ENCODE measurements at places on chromosomes 7 and 10.

DNA sequence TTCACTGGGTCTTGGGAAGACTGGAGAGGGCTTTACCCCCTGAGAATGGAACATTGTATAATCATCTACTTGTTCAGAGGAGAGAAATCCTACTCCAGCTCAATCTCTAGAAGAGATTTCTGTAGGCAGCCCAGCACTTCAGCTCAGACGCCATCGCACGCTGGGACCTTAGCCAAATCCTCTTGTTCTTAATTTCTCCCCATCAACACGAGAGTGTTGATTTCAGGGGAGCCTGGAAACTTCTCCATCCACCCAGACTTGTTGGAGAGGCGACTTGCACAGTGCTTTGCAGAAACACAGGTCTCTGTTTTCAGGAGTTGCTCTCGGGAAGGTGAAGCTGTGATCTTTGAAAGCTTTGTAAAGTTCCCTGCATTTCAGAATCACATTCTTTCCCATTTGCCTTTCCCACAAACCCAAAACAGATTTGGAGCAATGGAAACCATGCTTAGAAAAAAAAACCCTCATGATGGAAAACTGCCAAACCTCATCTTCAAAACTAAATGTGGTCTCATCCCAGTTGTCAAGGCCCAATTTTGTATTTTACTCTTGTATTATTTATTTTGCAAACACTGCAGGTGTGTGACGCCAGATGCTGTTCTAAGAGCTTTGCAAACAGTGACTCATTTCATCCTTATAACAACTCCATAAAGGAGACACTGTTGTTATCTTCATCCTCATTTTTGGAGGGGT is 60.9 kb downstream of the CALML3 start:
- DNase-seq = no peak

- no peak for DNase-seq
Measured at GRCh38 chr7:112515989-112516388, 35.2 kb downstream of the LSMEM1 start.

DNA sequence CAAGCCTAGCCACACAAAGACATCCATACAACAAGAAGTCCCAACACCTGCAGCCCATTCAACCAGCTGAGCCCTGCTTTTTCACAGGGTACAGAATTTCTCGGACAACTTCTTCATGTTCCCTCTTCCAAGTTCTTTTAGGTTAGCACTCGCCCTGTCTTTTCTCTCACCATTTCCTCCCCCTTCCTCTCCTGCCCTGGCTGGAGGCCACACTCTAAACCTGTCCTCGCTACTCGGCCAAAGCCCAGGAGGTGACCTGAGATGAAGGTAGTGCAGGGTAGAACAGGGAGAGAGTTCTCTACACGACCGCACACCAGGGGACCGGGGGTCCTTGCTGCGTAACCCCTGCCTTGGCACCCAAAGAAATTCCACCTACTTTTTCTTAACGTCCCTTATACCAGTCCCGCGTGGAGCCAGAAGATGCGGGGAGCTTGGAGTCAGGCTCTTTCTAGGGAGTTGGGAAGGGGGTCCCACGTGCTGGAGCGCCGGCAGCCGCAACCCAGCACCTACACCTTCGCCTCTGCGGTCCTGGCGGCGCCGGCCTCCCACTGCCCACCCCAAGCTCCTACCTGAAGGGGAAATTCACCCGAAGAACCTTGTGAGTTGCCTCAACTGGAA is 16.0 kb upstream of the DLX6 start:
- DNase-seq = no peak

- DNase-seq = peak; percentile 97
Measured at GRCh38 chr10:6144406-6145165, 55.8 kb downstream of the RBM17 start.

- DNase-seq = no peak
Measured at GRCh38 chr10:118907051-118907450, 122.5 kb upstream of the NANOS1 start.

DNA sequence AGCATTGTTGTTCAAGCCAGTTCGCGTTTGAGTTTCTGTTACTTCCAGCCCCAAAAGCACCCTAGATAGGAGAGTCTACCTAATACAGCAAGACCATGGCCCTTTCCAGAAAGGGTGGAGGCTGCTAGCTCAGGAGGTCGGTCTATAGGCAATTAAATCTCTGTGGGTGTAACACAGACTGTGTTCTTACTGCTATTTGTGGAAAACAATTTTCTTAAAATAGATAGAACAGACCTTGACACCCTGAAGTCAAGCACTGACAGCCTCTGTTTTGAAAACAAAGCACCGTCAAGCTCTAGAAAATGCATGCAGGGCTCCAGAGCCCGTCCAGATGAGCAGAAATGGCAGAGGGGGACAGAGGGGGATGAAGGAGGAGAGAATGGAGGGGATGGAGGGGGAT is 156.6 kb downstream of the PRKAG2 start:
- no peak for DNase-seq

GRCh38 chr7:12623885-12624498 is 53.5 kb downstream of the SCIN start:
- DNase-seq = no peak

- DNase-seq = peak; percentile 84
Measured at GRCh38 chr10:62594093-62594520, 210.4 kb upstream of the ADO start.

DNA sequence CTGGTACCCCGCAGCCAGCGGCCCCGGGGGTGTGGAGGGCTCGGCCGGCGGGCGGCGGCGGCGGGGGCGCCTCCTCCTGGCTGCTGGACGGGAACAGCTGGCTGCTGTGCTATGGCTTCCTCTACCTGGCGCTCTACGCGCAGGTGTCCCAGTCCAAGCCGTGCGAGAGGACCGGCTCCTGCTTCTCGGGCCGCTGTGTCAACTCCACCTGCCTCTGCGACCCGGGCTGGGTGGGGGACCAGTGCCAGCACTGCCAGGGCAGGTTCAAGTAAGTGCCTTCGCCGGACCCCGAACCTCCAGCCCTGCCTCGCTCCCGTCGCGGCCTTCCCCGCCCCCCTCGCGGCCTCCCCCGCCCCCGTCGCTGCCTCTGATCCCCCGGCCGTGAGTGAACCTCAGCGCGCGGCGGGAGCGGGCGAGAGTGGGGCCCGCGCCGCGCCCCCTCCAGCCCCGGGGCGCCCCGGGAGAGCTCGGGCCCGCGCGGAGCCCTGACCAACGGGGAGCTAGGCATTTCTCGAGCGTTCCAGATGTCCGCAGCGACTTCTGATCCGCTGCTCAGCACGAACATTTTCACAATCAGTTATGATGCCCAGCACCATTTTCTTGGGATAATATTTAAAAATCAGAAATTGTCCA is 727 bp downstream of the ATRNL1 start:
- no peak for DNase-seq

GRCh38 chr7:22667562-22668239 is 59.3 kb upstream of the IL6 start:
- DNase-seq = no peak

DNA sequence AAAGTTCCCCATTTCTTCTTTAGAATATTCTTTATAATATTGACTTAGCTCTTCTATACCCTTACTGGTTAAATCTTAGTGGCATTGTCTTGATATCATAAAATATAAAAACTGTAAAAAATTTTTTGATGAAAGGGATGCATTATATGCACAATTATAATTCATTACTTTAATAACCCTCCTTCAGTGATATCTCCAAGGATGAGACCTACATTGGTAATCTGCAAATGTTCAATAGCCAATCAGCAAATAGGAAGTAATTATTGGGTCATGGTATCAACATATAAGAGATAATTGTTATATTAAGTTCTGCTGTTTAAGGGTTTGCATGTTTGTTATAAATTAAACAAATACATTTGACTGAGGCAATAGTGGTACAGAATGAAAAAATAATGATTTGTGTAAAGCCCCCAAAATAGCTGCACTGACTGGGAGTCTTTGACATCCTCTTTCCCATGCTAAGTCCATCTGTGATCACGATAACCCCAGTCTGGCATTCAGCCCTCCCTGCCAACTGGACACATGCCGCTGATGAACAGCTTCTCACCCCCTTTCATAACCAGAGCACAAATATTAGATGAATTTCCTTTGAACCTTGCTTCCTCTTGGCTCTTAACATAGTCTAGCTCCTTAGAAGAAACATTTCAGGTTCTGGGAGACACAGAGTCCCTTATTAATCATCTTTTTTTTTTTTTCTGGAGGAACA is 169.5 kb downstream of the CPED1 start:
- DNase-seq = no peak

GRCh38 chr7:102425639-102426267 is 7.6 kb upstream of the ORAI2 start:
- peak; percentile 93 for DNase-seq

- DNase-seq = no peak
Measured at GRCh38 chr10:97454330-97455036, 8.5 kb downstream of the ZDHHC16 start.

- DNase-seq = peak; percentile 76
Measured at GRCh38 chr7:116500078-116500853, 728 bp downstream of the CAV2 start.

GRCh38 chr10:101609481-101609880 is 21.4 kb downstream of the DPCD start:
- peak; percentile 4 for DNase-seq

- no peak for DNase-seq
Measured at GRCh38 chr7:47044625-47045024, 537.3 kb downstream of the TNS3 start.

DNA sequence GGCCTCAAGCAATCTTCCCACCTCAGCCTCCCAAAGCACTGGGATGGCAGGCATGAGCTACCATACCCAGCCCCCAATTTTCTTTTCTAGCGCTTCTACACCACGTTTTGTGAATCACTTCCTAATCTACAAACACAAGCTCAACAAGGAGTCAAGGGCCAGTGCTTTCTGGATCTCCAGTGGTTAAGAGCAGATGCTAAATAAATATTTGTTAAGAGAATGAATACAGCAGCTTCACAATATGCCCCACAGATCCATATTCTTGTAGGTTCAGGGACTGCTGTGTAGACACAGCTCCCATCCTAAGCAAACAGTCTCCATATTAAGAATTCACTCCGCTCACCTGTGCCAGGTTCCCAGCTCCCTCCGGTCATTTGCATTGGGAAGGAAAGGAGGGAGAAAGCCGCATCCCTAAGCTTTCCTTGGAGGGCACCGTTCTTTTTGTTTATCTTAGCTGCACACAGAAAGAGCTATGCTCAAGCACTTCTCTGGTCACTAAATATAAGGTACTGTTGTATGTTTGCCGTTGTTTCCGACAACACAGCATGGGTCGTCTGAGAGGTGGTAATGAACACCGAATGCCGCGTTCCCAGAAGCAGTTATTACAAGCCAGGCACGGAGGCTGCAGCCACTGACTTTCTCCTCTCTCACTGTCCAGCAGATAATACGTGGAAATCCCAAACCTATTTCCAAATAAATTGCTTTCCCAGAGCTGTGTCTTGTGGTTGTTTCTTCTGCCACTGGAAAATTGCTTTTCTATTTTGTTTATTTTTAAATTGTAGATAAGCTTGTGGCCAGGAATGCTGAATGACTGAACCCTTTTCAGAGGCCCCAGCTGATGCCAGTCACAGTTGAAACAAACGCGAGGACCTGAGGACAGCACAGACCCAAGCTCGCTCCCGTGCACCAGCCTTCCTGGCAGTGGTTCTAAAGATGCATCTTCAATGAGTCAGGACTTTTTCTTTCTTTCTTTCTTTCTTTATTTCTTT is 217.1 kb downstream of the PRPF18 start:
- DNase-seq = no peak

DNA sequence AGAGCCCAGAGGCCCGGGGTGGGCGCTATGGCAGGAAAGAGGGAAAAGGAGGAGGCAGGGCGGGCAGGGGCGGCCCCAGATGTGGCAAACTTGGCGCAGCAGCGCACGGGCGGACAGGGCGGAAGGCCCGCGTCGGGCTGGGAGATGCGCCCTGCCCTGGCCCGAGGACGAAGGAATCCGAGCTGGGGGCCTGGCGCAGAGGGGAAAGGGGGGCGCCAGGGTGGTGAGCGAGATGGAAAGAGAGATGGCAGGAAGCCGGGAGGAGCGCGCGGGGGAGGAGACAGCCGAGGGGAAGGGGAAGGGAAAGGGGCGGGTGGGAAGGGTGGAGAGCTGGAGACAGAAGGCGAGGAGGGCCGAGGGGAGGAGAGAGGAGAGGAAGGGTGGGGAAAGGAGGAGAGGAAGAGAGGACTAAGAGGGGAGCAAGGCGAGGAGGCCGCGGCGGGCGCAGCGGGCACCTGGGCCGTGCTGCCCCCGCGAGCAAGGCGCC is at the start of gene MARVELD1:
MARVELD1 (plus strand) TSS at position 392 of the 487 bp plus-strand sequence. CDS start 147 bp downstream, outside the sequence.
- no peak for DNase-seq

DNA sequence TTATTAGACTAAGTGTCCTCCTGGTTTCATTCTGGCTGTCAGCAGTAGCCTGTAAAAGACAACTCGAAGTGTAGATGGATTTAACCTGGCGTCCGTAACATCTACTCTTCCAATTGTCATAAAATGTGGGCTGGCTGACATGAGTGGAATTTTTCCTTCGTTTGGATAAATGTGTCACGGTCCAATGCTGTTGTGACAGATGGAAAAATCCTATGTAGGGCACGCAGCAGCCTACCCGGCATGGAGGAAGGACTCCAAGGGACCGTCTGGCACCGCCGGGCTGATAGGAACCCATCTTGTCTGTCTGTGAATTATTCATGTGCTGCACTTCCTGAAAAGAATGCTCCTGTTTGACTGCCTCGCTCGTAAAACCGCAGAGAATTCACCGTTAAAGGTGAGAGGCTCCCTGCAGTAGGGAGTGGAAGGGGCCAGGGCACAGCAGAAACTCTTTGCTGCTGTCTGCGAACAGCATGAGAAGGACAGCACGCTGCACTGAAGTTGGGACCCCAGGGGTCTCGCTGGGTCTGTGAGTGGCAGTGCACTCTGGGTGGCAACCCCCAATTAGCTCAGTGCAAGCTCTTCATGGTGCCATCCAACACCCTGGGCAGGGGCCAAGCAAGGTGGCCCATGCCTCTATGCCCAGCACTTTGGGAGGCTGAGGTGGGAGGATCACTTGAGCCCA is 1.6 kb upstream of the ORAI2 start:
- no peak for DNase-seq

DNA sequence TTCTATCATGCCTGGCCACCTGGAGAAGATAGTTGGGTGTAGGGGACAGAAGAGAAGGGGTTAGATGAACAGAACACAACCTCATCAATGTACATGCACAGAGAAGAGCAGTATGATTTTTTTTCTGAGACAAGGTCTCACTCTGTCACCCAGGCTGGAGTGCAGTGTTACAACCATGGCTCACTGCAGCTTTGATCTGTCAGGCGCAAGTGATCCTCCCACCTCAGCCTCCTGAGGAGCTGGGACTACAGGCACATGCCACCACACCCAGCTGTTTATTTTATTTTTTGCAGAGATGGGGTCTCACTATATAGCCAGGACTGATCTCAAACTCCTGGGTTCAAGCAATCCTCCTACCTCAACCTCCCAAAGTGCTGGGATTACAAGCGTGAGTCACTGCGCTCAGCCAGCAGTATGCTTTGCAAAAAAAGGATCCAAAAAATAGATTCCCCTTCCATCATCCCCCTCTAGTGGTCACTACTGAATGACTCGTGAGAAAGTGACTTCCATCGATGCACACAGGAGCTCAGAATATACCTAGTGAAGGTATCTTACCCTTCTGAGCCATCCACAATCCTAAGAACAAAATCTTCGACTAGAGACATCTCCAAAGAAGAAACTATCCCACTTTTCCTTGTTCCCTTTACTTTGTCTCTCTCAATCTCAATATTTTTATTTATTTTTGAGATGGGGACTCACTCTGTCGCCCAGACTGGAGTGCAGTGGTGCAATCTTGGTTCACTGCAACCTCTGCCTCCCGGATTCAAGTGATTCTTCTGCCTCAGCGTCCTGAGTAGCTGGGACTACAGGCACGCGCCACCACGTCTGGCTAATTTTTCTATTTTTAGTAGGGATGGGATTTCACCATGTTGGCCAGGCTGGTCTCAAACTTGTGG is 21.0 kb downstream of the ZCWPW1 start:
- DNase-seq = no peak
